ENCODE measurements at places on chromosomes 4 and X.
A peak's percentile ranks its signal among the peaks of the same experiment; 100 is the strongest.

DNA sequence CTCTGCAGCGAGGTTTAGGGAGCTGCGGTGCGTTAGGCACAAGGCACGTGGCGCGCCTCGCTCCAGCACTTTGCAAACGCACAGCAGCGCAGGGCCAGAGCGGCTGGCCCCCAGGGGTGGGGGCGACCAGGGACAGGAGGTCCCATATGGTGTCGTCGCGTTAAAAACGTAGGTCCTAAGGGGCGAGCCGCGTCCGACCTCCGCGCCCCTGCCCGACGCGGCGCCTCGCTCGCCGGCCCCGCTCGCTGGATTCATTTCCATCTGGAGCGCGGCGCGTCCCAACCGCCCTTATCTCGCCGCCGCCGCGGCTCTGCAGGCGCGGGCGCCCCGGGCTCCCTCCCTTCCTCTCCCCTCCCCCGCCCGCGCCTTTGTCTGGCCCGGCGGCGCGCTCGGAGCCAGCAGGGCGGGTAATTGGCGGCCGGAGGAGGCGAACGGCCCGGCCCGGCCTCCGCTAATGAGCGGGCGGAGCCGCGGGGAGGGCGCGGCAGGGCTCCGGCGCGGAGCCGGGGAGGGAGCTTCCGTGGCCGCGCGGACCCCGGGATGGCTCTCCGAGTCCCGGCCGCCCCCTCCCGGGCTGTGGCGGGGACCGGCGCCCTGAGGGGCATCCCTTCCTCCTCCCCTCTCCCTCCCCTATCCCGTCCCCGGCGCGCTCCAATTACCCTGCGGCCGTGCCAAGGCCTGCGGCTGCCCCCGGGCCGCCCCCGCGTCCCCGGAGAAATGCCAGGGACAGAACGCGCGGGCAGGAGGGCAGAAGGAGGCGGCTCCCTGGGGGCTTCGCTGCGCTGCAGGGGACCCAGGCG, 409.0 kb downstream of the BCOR start:
- DNase-seq = peak; percentile 50

DNA sequence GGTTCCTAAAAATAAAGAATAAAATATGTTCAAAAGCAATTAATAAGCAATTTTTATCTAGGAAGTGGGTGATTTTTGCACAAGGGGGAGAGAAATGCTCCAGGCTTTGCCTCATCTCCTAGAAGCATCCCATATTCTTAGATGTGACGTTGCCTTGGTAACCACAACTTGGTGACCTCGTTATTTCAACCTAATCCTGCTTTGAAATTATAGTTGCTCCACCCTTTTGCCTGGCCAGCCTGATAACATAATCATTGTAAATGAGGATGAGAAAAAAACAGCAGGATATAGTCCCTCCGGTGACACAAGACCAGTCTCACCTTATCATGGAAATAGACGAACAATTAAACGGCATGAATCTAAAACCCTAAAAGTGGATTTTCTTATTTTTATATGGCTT, 194.4 kb downstream of the QDPR start:
- DNase-seq = no peak

GRCh38 chr4:95694411-95694810, 145.5 kb upstream of the PDHA2 start:
- no peak for DNase-seq

DNA sequence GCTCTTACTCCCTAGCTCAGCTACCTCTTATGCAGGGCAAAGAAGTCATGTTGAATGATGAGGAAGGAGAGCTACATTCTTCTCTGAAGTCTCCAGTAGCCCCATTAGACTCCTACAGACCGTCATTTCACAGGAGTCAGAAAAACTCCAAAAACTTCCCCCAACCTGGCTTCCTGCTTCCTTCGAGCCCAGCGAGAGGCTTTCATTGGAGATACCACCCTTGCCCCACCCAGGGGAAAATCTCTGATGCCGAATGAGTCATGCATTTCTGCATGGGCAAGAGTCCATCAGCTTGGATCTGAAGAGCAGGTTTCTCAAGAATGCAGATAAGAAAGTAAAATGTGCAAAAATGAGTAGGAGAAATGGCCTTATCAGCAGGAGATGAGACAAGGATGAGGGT, 53.0 kb downstream of the ARSF start:
- peak; percentile 55 for DNase-seq

DNA sequence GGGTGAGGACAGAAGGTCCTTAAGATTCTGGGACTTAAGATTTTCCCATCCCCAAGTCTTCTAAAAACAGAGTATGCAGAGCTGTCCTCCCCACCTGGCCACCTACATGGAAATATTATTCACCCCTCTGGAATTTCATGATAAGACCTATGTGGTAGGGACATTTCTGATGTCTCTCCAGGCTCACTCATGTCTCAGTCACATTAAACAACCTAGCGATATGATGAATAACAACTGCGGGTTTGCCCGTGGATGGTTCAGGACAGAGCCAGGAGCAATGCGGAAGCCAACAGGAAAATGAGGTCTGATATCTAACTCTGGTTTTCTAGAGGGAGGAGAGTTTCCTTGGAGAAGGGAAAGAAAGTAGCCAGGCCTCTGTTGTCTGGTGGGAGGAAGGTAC, 47.4 kb downstream of the TEX13A start:
- peak; percentile 71 for DNase-seq

- no peak for DNase-seq
Measured at GRCh38 chr4:42607011-42607726, 49.7 kb downstream of the ATP8A1 start.
